ENCODE measurements at places on chromosomes 16 and 17.
A peak's percentile ranks its signal among the peaks of the same experiment; 100 is the strongest.

DNA sequence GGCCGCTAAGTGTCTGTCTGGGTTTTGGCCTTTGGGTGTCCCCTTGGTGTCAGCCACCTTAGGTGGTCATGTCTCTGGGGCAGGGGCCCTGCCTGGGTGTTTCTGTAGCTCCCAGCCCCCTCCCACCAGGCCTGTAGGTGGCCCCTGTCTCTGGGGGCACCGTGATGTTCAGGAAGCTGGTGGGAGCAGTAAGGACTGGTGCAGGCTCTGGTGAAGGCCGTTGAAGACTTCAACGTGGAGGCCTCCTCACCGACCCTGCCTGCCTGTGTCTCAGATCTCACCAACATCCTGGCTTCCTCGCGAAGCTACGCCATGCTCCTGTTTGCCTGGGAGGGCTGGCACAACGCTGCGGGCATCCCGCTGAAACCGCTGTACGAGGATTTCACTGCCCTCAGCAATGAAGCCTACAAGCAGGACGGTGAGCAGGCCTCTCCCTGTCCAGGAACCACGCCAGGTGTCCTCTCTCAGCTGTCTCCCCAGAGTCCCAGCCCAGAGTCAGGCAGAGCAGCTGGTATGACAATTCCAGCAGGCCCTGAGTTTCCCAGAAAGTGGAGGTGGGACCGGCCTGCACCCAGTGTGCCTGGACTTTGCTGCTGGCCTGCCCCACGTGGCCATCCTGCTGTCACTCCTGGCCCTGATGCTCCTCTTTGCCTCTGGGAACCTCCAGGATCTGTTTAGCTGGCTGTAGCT, 2.8 kb downstream of the ACE start:
- DNase-seq = no peak

DNA sequence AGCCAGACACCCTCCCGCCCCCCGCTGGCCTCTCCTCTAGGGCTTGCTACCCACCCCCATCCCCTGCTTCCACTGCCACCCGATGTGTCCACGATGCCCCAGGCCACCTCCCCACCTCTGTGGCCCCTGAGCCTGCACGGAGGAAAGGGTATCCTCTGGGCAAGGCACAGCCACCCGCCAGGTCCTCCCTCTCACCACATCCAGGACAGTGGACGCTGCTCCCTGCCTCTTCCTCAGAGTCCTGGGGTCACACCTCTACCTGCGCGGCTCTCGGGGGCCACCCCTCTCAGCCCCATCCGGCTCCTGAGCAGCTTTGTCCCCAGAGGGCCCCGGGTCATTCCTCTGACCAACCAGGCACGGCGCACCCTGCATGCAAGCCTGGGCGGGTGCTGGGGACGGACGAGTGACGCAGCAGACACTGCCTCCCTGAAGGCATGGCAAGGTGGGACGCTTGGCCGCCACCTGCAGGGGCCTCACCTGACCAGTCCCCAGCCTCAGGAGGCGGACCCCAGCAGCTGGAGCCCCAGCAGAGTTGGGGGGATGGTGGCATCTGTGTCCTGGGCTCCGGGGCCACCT, 24.8 kb downstream of the FLYWCH1 start:
- no peak for DNase-seq

- no peak for DNase-seq
Observed at GRCh38 chr16:70484867-70485266, 30.5 kb downstream of the FCSK start.

- DNase-seq = no peak
Observed at GRCh38 chr16:83851473-83851872, 43.7 kb downstream of the HSBP1 start.

DNA sequence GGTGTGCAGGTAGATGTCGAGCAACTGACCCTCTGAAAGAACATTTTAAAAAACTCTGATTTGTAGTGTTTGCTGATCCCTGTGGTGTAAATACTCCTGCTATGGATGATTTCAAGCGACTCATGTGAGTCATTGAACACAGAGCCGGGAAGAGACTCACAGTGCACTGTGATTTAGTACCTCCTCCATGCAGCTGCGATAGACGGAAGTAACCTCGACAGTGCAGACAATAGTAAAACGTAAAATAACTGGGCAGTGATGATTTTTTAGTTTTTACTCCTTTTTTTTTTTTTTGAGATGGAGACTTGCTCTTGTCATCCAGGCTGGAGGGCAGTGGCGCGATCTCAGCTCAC, 8.7 kb downstream of the TBX21 start:
- DNase-seq = no peak

DNA sequence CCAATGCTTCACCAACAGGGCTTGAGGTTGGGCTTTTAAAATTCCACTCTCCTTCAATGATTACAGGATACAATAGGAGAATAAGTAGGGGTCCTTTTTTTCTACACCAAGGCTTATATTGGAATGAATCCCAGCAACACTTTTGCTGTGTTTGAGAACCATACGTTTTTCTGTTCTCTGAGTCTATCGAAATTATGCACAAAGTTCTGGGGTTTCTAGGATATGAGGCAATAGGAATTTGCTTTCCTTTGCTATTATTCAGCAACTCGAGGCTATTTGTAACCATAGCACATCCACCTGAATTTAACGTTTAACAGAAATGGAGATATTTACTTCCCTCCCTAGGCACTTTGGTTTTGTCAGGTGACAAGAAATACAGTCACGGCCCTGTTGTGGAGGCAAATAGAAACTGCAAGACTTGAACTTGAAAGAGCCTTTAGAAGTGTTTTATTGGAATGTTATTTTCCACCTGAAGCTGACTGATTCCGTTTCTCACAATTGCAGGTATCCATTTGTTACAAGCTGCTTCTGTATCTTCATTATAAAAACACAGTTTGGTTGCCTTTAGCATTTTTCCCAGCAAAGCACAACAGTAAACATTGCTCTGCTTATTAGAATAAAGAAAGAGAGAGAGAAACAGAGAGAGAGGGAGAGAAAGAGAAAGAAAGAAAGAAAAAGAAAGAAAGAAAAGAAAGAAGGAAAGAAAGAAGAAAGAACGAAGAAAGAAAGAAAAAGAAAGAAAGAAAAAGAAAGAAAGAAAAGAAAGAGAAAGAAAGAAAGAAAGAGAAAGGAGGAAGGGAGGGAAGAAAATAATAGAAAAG, 109.6 kb downstream of the HS3ST3A1 start:
- DNase-seq = no peak

GRCh38 chr17:19670908-19671307, 22.4 kb downstream of the ALDH3A2 start:
- no peak for DNase-seq

GRCh38 chr16:84932681-84933080, 78.7 kb downstream of the ZDHHC7 start:
- DNase-seq = no peak

DNA sequence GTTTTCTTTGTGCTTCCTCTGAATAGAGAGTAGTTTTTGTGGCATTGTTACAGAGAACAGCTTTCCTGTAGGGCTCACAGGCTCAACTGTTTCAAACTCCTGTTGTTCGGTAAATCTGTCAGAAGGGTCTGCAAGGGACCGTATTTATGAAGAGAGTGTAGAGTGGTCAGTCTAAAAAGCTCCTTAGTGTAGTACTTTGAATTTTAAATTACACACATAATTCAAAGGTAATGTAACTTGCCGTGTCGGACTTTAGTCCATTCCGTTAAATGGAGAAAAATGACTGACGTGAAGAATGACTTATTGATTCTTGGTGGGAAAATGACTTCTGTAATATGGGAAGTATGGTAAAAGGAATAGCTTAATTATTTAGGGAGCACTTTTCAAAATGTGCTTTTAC, 190.9 kb downstream of the WWOX start:
- no peak for DNase-seq

DNA sequence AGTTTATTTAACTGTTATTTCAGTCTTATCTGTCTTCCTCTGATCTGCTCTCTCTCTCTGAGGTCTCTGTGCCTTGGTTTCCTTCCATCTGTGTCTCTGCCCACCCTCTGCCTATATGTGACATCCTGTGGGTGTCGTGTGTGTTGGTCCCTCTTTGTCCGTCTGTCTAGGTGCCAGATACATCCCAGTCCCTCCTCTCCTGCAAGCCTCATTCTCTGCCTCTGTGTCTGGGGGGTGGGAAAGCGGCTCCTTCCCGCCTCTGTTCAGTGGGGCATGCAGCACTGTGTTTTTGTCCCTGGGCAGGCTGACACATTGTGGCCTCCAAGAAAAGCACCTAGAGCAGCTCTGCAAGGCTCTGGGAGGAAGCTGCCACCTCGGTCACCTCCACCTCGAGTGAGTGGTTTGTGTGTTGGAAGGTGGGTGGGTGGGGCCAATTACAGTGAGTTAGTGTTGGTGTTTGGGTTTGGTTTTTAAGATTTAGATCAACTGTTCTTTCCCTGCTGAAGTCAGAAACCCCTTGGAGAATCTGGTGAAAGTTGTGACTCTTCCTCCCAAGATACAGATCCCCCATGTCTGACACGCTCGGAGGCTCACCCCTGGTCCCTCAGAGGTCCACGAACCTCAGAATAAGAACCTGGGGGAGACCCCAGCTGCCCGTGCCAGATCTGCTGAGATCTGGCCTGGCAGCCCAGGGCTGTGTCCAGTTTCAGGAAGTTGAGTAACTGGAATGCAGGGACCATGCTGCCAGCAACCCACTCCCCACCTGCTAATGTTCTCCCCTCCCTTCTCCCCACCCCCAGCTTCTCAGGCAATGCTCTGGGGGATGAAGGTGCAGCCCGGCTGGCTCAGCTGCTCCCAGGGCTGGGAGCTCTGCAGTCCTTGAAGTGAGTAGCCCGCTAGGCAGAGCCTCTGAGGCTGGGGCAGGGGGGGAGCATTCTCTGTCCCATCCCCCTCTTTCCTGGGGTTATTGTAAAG, 50.9 kb upstream of the CPNE2 start:
- DNase-seq = peak; percentile 90

GRCh38 chr16:78946556-78946955, 654.0 kb downstream of the MAF start:
- DNase-seq = no peak

GRCh38 chr17:55157165-55157564, 107.6 kb upstream of the HLF start:
- DNase-seq = no peak

DNA sequence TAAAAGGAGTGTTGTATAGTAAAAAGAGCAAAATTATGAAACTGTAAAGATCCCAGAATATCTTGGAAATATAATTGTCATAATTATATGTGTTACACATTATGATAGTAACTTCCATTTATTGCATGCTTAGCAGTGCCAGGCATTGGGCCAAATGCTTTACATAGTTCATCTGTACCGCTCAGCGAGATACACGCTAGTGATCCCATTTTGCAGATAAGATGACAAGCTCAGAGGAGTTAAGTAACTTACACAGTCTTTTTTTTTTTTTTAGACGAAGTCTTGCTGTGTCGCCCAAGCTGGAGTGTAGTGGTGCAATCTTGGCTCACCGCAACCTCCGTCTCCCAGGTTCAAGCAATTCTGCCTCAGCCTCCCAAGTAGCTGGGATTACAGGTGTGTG, 6.8 kb upstream of the EZH1 start:
- DNase-seq = no peak

GRCh38 chr16:75618780-75619179, 4.3 kb downstream of the ADAT1 start:
- DNase-seq = no peak

- no peak for DNase-seq
Observed at GRCh38 chr16:66926961-66927436, 1.7 kb upstream of the RRAD start.

GRCh38 chr17:75590314-75590761, 2.7 kb downstream of the MYO15B start:
- no peak for DNase-seq

DNA sequence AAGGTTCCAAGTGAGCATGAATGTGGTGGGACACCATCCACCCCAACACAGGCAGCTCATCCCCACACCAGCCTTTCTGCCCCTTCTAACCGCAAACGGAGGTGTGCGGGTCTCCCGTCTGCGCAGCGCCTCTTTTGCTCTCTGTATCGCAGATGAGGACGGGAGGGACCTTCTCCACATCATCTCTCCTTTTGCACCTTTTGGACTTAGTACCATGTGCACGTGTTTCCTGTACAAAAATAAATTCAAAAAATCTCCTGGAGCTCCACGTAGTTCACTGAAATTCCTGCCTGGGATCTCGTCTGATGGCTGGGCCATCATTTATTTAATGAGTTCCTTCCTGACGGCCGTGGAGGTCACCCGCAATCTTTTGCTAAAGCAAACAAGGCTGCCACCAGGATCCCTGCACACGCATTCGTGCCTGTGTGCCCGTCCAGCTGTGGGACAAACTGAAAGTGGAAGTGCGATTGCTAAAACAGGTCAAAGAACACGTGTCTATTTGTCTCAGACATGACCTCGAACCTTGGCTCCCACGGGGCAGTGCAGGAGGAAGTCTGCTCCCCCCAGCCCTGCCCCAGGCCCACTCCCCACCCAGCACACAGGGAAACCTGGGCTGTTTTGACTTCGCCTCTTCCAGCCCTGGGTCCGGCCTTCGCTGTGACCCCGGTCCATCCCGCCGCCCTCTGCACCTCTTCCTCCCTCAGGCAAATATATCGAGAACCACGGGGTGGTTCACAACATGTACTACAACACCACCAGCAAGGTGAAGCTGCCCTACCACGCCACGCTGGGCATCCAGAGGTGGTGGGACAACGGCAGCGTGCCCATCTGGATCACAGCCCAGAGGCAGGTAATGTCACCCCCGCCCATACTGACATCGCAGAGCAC, 2.3 kb downstream of the ENPP7 start:
- no peak for DNase-seq

DNA sequence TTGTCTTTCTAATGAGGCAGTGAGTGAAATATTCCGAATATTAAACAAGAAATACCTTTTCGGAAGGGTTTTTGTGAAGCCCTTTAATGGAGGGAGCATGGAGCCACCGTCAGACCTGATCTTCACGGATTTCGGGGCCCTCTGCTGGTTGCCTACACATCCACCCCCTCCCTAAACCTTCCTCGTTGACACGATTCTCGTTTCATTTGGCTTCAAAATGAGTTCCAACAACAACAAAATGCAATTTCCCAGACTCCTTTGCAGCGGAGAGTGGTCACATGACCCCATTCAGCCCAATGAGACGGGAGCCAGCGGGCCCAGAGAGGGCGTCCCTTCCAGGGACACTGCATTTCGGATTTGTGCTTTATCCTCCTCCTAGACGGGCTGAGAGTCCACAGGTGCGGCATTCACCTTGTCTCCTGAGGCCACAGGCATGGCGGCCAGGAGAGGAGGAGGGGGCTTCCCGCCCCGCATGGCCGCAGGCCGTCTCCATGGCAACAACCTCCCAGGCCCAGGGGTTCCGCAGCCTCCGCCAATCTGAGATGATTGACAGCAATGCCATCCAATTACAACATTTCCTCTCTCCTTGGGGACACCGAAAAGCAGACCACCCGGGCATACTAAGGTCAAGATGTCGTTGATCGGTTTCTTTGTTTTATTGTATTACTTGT, 259.8 kb downstream of the C16orf95 start:
- DNase-seq = no peak
